Stimulated activated CD4-positive, alpha-beta T cell treated with anti-CD3 and anti-CD28 coated beads, TNF-alpha, amount 100 ng/mL, for 24 hours (primary cell): ENCODE measurements at places on chromosomes 6 and 20.

DNA sequence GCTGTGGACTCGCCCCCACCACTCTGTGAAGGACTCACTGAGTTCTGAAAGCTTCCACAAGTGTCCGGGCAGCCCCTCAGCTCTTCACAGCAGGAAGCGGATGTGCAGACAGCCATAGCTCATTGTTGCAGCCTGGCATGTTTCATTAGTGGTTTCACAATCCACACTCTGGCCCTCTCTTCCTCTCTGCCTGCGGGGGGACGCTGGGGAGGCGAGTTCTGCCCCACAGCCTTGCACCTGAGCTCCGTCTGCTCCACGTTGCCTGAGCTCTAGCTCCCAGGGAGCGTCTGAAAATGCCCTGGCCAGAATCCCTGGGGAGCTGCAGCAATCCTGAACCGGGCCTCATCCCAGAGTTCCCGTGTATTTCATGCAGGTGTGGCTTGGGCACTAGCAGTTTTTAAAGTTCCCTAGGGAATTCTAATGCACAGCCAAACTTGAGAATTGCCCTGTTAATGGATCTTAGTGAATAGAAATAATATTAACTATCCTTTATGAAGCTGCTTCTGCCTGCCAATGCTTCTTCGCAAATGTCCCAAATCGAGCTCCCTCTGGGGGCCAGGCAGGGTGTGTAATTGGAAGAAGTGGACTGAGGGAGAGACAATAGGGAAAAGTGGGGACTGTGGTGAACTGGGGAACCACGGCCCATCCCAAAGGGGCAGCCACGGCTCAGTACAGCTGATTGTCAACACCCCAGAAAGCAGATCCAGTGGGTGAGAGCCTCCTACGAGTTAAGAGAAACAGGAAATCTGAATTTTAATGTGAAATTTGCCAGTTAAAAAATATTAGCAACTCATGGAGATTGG, 51.5 kb downstream of the CTCFL start:
- no peak for DNase-seq

DNA sequence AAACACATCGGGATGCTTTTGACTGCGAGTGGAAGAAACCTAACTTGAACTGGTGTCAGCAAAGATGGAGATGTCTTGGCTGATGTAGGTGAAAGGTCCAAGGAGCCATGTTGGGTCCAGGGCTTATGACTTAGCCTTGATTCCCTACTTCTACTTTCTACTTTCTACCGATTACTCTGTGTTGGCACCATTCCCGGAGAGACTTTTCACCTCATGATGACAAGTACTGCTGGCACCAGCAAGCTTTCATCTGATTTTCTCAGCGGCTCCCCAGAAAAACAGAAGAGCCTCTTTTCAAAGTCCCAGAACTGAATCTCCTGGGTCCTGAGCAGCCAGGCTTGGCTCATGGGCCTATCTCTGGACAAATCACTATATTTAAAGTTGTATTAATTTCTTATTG, 4.9 kb upstream of the EDN3 start:
- no peak for DNase-seq

DNA sequence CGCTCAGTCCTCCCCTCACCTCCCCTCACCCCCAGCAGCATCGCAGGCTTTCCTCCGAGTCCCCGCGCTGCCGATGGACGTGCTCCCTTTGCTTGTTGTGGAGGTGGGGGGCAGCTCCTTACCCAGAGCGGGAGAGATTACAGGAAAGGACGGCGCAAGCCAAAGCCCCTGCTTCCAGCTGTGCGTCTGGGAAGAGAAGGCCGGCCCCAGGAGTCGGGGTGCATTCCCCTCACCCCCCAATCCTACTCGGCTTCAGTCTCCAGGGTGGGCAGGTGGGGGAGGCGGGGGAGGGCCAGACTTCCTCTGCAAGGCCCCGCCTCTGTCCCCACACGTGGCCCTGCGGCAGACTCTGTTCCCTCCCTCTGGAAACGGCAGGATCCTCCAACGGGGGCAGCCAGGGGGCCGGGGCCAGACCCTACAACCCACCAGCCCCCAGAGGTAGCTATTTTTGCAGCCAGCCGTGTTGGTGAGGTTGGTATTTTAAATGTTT, 43.6 kb downstream of the NTSR1 start:
- no peak for DNase-seq

DNA sequence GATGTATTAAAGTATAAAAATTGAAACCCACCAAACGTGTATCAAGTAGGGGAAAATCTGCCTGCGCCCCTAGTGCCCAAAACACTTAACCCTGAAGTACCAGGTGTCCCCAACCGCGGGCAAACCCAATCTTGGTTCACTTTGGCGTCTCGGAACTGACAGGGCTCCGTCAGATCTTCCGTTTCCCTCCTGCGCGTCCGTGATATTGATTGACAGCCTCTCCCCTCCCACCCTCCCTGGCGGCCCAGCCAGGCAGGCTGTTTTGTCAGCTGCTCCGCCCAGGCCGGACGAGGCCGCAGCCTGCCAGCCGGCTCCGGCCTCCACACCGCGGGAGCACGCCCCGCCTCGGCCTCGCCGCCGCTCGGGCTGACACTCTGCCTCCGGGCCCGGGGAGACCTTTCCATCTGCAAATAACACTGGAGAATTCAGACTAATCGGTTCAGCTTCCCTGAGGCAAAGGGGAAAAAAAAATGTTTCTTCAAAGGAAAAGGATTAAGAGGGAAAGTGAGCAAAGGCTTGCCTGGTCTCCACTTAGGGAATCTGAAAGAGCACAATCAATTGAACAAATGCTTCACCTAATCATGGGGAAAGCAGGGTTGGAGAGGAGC, 234.9 kb upstream of the MCHR2 start:
- DNase-seq, result peak; percentile 34

DNA sequence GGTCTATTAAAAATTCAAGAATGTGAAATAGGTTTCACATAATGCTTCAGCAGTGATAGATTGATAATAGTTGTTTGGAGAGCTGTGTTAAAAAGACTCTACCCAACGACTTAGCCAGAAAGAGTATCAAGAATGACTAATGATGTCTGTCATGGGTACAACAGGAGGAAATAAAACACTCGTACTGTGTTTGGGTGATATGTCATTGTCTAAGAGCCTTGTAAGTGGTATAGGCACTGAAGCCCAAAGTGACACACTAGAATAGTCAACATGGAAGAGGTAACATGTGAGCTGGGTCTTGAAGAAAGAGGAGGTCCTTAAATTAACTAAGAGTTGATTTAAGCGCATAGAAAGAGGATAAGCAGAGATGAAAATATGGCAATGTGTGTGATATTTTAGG, 471.8 kb upstream of the MAN1A1 start:
- no peak for DNase-seq

GRCh38 chr20:19511931-19512330, 246.1 kb upstream of the RIN2 start:
- DNase-seq, result no peak

DNA sequence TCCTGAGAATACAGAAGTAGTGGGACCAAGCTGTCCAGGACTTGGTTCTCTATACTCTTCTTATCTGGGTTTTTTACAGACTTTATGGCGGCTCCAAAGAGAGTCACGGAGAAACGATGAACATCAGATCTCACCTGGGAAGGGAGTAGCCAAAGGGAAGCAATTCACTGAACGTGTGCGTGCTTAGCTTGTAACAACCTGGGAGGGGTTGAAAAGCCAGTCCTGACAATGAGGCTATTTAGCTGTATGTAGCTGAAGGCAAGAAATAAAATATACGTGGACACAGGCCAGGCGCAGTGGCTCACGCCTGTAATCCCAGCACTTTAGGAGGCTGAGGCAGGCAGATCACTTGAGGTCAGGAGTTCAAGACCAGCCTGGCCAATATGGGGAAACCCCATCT, 18.2 kb upstream of the RBL1 start:
- DNase-seq, result no peak

DNA sequence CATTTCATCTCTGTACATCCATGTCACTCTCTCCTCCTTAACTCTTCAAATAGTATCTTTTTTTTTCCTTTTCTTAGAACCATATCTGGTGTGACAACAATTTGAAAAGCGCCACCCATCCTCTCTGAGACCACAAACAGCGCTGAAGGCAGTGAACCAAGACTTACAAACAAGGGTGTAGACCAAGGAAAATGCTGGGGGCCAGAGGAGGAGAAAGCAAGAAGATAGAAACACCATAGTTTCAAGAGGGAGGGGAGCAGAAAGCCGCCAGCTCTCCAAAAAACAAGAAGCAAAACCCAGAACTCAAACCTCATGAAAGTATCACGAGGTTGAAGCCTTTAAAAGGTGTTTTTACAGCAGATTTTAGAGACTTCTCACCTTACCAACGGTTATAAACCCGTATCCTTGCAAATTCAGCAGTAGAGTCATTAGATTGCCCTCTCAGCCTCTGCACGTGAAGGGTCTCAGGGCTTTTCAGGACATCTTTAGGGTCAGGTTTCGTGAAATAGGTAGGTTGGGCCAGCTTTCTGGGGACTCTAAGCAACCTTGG, 13.3 kb upstream of the RIPOR2 start:
- no peak for DNase-seq

GRCh38 chr6:159642481-159642880, 50.6 kb downstream of the SOD2 start:
- DNase-seq, result no peak

GRCh38 chr20:20743511-20744169, 31.2 kb upstream of the RALGAPA2 start:
- no peak for DNase-seq

GRCh38 chr20:38890497-38890818, 35.8 kb upstream of the FAM83D start:
- DNase-seq, result no peak

- no peak for DNase-seq
Measured at GRCh38 chr6:113903666-113904330, 46.7 kb downstream of the MARCKS start.

DNA sequence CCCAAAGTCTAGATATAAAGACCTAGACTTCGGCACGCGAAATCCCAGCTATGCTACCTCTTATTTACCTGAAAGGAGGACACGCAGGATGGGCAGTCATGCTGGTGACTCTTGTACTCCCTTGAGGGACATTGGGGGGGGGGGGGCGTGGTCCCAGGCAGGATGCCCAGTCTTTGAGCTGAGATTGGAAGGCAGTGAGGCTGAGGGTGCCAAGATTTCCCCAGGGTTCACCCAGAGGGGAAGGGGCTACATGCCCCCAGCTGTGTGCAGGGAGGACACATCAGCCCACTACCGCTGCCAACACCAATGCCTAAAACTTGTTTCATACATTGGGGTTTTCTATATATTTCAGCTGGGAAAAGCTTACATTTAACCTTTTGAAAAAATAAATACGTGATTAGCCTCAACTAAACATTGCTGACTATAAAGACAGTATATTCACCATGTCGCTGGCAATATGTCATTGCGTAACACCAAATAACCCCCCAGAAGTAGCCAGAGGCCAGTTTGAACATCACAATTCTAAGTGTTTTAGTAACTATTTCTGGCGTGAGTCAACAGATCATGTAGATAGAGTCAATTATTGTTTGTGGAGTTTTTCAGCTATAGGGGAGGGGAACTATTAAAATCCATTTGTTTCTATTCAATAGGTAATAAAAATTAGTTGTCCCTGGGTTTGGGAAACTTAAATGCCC, 21.6 kb downstream of the MGME1 start:
- no peak for DNase-seq

DNA sequence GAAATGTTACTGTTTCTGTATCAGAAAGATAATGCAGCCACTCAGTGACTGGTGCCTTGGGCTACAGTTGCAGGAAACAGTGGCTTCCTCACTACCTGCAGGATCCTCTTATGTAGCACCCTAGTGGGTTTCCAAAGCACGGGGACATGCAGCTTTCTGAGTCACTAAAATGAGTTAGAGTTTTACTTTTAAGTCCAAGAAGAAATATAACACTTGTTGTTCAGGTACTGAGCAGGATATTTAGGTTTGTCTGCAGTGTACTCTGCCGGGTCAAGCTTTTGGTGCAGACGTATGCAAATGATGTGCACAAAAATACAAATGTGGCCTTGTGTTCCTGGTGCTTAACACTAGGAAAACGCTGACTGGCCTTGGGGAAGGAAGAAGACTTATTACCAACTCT, 22.0 kb downstream of the ACSS1 start:
- DNase-seq, result no peak

GRCh38 chr6:1821513-1822183, 211.9 kb downstream of the FOXC1 start:
- DNase-seq, result no peak

- no peak for DNase-seq
Measured at GRCh38 chr6:31639043-31639442, 13.4 kb downstream of the BAG6 start.

- no peak for DNase-seq
Measured at GRCh38 chr20:18822832-18823231, 9.2 kb downstream of the SCP2D1 start.
